ENCODE measurements at places on chromosomes 1 and 21.

GRCh38 chr1:88695781-88696180, 11.7 kb downstream of the PKN2 start:
- DNase-seq, result no peak

DNA sequence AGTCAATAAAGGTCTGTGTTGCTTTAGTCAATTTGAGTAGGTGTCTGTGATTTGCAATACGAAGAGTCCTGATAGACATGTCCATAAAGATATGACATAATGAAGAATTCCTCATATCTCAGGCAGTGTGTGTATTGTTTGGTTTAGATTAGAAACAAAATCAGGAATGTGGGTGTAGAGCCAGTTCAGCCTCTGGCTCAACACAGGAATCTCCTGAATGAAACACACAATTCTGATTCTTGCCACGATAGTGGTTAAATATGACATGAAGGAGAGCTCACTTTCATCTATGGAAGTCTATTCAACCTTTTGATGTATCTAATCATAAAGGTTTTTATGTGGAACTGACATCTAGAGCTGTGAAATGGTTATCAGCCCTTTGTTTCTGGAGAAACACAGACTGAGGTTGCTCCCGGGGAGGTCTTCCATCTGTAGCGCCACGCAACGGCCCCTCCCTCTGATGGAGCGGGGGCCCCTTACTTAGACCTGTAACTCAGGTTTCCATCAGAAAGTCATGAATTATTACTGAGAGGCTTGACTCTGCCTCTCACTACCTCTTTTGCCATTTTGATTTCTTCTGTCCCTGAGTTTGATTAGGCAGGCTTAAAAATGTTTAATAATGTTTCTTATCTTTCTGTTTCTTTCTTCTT, 19.5 kb downstream of the TSPAN2 start:
- no peak for DNase-seq

GRCh38 chr1:201709564-201710295, 119.2 kb upstream of the IPO9 start:
- DNase-seq, result peak; percentile 21

DNA sequence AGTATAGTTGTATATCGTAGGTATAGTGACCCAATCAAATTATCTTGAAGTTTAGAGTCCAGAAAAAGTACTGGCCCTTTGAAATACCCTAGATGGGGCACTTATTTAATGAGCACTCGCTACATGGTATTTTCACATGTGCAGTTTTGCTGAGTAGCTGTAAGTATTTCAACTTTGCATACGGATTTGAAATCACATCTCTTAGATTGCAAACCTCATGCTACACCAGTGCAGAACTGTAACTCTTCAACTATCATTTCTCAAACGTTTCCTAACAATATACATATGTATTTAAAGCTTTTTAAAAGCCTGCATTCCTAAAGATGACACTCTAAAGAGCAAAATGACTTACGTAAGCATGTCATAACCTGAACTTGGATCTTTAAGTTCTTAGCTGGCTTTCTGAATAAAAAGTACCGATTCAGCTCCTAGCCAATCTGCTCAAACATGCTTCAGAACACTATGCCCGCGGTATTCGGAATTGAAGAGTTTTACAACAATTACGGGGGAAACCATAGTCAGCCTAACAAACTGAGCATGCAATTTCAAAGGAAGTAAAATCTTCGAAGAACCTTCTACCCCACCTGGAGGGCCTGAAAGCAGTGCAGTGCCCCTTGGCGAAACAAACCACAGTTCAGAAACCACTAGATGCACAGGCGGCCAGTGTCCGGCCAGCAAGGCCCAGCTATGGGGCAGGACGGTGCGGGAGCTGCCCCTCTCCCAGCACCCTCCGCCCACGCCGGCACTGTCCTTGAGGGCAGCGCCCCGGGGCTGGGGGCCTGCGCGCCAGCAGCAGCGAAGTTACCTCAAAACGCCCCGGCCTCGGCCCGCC, 863 bp downstream of the FH start:
- DNase-seq, result no peak

- no peak for DNase-seq
These were observed 35.6 kb upstream of the RRP15 start for GRCh38 chr1:218249338-218250140.

- no peak for DNase-seq
These were observed 20.5 kb upstream of the RNF186 start for GRCh38 chr1:19835578-19835977.

DNA sequence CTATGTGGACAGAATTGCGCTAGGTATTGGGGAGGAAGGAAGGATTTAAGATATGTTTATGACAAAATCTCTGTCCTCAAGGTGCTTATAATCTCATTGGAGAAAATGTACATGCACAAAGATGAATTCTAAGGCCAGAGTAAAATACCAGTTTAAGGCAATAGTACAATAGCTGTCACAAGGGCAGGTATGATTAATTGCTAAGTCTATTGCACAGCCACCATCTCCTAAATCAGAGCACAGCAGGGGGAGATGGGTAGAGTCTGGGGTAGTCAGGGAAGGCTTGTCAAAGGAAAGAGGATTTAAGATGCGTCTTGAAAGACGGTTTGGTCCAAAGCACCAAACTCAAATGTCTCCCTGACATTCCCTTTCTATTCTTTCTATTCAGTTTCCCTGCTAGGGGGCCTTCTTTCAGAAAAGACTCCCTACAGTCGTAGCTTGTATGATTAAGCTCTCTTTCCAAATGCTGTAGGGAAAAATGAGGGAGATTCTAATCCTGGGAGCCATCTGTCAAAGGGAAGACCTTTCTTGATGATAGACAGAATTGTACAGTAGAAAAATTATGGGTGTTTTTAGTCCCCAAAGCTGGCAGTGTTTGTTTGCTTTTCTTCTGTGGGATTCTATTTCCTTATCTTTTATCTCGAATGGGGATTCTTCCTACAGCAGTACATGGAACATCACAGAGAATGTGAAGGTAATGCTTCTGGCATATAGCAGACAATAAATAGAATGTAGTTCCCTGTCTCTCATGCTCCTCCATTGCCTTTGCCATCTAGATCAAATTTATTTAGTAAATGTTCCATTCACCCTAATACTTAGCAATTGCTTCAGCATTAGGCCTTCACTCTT, 107.6 kb upstream of the NFIA start:
- DNase-seq, result no peak

GRCh38 chr1:51690285-51690961, 73.5 kb downstream of the OSBPL9 start:
- DNase-seq, result no peak

- no peak for DNase-seq
These were observed 993 bp upstream of the DSCAM start for GRCh38 chr21:40847951-40848350.

GRCh38 chr1:119739150-119739549, 27.4 kb downstream of the PHGDH start:
- no peak for DNase-seq

DNA sequence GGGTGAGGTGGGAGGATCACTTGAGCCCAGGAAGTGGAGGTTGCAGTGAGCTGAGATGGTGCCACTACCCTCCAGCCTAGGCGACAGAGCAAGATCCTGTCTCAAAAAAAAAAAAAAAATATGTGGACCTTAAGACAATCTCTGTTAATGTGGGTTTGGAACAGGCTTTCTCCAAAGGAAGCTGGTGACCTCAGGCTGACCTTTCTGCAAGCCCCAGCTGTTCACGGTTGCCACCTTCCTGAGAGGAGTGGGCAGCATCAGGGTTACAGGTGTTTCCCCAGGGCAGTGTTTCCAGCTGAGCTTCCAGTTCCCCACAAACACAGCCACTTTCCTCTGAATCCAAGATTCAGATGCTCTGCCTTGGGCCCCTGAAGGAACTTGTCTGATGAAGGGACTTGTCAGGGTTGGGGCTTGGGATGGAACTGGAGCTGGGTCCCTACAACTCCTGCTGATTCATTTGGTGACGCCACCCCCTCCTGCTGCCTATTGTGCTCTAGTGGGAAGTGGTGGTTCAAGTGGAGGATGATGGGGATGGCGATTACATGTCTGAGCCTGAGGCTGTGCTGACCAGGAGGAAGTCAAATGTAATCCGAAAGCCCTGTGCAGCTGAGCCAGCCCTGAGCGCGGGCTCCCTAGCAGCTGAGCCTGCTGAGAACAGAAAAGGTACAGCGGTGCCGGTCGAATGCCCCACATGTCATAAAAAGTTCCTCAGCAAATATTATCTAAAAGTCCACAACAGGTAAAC, 1.9 kb downstream of the ZBTB48 start:
- no peak for DNase-seq

- no peak for DNase-seq
These were observed 20.0 kb downstream of the PHLDA3 start for GRCh38 chr1:201448990-201449389.

GRCh38 chr1:108750476-108751181, 4.2 kb downstream of the STXBP3 start:
- DNase-seq, result no peak

DNA sequence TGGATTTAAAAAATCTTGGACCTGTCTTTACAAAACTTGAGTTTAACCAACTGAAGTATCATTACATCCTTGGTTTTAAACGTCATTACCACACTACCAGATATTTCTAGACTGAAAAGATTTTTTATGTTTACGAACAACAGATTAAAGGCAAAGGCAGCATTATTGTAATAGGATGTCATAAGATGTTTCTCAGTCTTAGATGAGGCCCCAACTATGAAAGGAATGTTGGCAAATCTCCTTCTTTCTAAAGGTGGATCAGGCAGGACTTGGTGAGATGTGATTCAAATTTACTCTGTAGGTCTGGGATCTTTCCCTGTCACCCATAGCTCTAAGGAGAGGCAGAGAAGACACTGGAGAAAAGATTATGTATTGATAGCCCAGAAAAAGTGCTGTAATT, 417.9 kb downstream of the PTBP2 start:
- no peak for DNase-seq

DNA sequence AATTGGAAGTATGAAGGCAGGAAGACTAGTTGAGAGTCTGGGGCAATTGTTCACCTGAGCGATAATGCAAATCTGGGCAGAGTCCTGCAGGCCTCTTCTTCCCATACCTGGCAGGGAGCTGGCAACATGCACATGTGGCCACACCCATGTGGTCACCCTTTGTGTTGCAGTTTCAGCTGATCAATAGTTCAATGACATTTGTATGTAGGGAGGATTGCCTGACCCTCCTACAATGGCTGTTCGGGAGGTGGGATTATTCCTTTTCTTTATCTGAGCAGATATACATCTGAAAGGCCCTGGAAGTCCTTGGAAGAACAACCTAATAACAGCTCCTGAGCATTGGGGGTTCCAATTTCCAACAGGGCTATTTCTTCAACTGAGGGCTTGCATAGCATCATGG, 15.2 kb upstream of the TRIM45 start:
- DNase-seq, result no peak
